Fibroblast of lung (primary cell): ENCODE measurements at places on chromosomes 11 and 22. TPM values are rescaled to one million over a fixed set of nuclear protein-coding genes. Genes with fewer than 3 reads are reported as not detected.

The APOA4 gene
- total RNA-seq: not detected in 2 replicates

The MTCH2 gene
- total RNA-seq: 52.1 and 64.4 TPM in 2 replicates

The UPK3A gene
- total RNA-seq: not detected in 2 replicates

The SLC22A25 gene
- not detected in 2 replicates for total RNA-seq

The ALDH3B1 gene
- total RNA-seq: 24.9 and 57.6 TPM in 2 replicates

The PUS3 gene
- total RNA-seq: 14.0 and 14.9 TPM in 2 replicates

GRCh38 chr11:113188371-113188834 lies 126.0 kb upstream of the TTC12 start:
- no peak for DNase-seq

DNA sequence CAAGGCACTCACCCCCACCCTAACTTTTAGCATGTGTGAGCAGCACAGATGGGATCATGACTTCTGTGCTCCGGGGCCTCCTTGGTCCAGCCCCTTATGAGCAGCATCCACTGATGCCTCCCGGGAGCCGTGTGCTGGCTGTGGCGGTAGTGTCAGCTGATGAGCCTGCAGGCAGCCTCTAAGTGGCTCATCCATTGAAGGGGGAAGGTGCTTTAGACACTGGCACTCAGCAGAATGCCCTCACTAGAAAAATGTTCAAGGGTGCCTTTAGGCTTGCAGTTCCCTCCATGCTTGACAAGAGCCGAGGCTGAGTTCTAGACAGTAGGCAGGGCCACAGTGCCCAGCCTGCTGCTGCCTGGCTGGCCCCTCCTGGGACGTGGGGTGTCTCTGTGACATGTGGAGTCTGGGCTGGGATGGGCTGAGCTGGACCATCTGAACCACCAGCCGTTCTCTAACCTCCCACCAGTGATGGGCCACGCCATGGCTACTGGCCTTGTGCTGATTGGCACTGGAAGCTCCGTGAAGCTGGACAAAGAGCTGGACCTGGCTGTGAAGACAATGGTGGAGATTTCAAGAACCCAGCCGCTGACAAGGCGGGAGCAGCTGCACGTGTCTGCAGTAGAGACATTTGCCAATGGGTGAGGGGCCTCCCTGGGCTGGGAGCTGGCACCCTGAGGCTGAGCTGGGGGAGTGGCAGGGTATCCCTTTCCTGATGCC lies 5.8 kb downstream of the TTC38 start:
- DNase-seq: no peak

DNA sequence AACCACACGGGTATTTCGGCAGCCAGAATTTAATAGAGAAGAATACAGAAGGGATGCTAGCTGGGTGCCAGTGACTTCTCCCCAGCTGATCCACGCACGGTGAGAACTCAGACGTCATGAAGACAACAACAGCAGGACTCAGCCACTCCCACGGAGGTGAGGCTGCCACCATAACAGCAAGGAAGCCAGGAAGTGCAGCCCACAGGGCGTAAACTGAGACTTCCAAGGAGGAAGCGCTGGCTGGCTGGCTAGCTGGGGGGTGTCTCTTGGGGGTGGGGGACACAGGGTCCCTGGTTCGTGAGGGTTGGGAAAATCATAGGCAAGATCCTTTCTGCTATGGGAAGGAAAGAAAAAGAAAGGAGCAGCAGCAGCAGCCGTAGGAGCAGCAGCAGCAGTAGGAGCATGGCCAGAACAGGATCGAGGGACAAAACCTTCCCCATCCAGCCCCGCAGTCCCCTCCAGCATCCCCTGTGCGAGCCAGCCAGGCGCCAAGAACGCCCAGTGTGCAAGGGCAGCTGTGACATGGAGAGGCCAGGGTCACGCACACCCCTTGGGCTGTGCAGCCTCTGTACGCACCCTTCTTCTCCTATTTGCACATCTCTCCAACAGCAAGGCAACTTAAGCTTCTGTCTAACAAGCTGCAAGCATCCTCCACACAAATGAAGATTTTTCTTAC lies 49.6 kb upstream of the SHANK2 start:
- no peak for DNase-seq

GRCh38 chr22:24483976-24484545 lies 11.1 kb upstream of the UPB1 start:
- peak; percentile 70 for DNase-seq

DNA sequence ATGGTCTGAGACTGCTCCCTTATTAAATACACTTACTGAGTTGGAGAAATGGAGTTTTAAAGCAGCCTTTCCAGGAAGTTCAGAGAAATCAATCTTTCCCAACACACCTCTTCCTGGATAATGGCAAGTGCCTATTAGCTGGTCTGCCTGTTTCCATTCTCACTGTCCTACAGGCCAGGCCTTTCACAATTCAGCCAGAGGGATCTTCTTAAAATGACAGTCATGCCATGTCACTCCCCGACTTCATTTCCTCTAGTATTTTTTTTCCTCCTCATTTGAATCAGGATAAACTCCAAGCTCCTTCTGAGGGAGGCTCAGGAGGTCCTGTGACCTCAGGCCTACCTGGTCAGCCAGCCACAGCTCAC lies 62.6 kb downstream of the FDX1 start:
- no peak for DNase-seq

DNA sequence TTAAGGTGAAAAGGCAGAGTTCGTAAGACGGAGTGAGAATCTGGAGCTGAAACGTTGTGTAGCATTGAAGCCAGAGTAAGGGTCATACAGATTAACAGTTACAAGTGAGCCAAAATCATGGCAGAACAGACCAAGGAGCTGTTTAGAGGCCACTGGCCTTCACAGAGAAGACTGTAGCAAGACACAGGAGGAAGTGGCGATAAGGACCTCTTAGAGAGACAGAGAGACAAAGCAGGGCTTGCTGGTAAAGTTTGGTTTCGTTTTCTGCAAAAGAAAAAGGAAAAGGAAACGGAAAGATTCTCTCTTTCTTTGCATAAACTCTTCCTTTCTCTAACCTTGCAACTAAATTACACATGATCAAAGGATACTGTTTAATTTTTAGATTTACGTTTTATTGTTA lies 83.0 kb downstream of the AASDHPPT start:
- no peak for DNase-seq

GRCh38 chr22:30922151-30922611 lies 46.4 kb downstream of the MORC2 start:
- DNase-seq: peak; percentile 69

DNA sequence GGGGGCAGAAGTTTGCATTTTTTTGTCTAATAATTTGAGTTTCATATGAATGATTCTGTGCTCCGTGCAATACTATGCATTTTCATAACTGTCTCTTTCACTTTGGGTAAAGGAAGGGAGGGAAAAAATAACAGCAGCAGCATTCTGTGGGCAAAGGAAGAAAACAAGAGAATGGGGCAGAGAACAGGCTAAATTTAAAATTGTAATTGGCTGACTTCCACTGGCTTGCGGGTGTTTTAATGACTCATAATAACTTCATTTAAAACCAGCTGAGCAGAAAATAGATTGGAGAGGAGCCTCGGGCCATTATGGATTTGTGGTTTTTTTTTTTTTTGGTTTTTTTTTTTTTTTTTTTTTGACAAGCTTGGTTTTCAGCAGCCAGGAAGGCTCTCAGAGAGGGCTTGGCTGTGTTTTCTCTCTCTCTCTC lies 107.4 kb downstream of the ZBTB16 start:
- DNase-seq: peak; percentile 84

- no peak for DNase-seq
These were observed 41.9 kb downstream of the RTN4R start for GRCh38 chr22:20226077-20226716.

- no peak for DNase-seq
These were observed 959.1 kb downstream of the BRD1 start for GRCh38 chr22:48868554-48868953.

- DNase-seq: peak; percentile 54
These were observed 14.1 kb downstream of the RPS13 start for GRCh38 chr11:17063171-17064002.

GRCh38 chr11:35122308-35122707 lies 16.7 kb upstream of the CD44 start:
- no peak for DNase-seq

- no peak for DNase-seq
These were observed 39.4 kb downstream of the SCUBE1 start for GRCh38 chr22:43303751-43304150.
